ENCODE measurements at places on chromosomes 7 and 10.

GRCh38 chr7:2082139-2082998 lies 150.4 kb downstream of the MAD1L1 start:
- peak; percentile 48 for DNase-seq

DNA sequence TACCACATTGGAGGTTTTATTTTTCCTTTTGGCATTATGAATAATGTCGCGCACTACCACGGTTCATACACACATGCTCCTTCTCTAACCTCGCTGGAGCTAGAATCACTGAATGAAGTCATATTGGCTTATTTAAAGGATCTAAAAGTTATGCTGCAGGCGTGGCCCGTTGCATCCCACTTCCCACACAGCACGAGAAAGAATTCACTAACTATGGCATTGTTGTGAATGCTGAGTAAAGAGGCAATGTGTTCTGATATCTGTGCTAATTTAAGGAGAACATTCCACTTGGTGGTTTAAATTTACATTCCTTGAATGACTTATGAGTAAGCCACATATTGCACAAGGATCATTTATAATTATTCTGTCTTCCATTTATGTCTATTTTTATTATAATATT lies 20.7 kb downstream of the TCERG1L start:
- DNase-seq = no peak

DNA sequence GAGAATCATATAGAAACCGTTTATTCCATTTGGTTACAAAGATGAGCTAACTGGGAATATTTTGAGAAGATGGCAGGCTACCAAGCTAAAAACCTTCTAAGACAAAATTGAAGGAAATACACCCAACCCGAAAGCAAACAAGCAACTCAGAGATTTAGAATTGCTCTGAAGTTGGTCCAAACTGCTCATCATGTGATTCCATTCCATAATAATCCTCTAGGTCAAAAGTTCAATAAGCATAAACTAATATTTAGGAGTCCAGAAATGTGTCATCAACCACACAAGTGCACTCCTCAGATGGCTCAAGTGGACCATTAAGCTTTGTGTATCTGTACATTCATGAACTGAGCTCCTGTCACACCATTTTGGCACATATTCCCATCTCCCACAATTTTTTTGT lies 28.7 kb downstream of the DGKI start:
- peak; percentile 10 for DNase-seq

GRCh38 chr7:79608005-79608404 lies 154.5 kb upstream of the MAGI2 start:
- no peak for DNase-seq

- no peak for DNase-seq
These were observed 26.4 kb downstream of the BBS9 start for GRCh38 chr7:33155811-33156210.

DNA sequence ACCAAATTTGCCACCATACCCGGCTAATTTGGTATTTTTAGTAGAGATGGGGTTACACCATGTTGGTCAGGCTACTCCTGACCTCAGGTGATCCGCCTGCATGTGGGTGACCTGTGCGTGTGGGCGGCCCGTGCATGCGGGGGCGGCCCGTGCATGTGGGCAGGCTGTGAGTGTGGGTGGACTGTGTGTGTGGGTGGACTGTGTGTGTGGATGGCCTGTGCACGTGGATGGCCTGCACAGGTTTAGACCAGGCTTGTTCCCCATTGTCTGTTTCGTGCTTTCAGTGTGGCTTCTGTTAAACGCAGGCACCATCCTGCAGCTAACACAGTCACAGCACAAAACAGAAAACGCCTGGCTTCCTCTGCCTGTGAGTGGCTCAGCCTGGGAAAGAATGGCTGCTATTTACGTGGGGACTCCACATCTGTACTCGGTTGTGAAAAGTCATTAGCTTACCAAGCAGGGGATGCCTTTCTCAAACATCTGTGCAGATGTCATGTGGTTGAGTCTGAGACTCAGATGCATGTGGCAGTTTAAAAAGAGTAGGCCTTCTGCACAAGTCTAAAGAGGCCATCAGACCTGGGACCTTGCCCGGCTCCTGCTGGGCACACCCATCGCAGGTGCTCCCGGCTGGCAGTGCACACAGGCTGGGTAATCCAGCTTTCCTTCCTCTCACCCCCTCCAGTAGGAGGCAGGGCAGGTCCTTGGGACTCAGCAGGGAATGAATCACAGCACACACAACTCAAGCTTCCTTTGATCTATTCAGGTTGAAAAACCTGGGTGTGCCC lies 91.6 kb downstream of the COBL start:
- DNase-seq = peak; percentile 43

GRCh38 chr10:51667678-51668335 lies 31.6 kb downstream of the CSTF2T start:
- DNase-seq = no peak

DNA sequence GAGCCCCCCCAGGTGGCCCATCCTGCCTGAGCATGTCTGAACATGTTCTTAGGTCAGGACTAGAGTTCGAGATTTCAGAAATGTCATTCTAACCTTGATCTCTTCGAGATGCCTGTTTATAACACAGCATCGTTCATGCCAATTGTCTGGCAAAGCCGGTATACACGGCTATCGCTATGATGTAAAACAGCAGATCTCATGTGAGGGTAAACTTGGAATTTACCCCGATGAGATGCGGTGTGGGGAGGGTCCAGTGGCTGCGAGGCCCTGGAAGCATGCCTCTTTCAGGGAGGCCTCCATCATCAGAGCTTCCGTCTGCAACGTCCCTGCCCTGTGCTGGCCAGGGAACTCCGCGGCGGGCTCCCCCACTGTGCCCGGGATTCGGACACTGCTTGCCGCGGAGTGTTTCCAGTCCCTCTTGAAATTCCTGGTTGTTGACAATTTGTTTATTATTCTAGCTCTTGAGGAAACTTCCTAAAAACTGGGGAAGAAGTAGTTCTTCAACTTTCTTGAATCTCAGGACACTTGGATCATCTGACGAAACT lies 168.6 kb upstream of the RHEB start:
- no peak for DNase-seq

- no peak for DNase-seq
These were observed 223.4 kb downstream of the BMPER start for GRCh38 chr7:34128762-34129161.

DNA sequence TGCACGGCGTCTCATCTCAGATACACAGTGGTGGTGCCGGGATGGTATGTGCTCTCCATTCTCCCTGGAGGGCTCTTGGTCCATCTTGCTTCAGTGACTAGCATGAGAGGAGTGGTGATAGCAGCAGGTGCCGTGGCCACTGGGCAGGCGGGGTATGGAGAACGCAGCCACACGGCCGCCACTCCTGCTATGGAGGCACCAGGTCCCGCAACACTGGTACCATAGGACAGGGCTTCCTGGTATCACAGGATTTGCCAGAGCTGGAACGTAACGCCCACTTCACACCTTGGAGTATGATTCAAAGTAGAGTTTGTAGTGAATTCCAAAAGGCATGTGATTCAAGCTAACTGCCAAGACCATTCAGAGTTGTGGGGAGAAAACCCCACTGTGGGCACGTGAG lies 284.1 kb downstream of the DPP6 start:
- no peak for DNase-seq

- DNase-seq = peak; percentile 46
These were observed 272.5 kb downstream of the SEMA3A start for GRCh38 chr7:83921941-83922607.

- no peak for DNase-seq
These were observed 3.6 kb upstream of the STAM start for GRCh38 chr10:17640331-17640816.

DNA sequence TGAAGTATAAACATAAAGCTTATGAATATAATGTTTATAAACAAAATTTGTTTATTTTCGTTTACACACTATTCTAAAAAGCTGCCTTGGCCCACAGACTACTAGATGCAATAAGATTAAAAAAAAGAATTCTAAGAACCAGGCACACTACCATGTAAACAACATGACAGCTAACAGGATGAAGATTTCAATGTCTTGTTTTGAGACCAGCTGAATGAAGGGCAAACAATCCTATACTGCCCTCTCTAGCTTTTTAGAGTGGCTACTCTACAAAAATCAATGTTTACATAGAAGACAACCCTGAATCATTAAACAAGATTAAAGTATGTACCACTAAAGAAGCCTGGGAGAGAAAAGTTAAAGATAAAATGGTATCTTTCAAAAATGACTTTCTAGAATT lies 38.6 kb downstream of the SLC25A40 start:
- no peak for DNase-seq

DNA sequence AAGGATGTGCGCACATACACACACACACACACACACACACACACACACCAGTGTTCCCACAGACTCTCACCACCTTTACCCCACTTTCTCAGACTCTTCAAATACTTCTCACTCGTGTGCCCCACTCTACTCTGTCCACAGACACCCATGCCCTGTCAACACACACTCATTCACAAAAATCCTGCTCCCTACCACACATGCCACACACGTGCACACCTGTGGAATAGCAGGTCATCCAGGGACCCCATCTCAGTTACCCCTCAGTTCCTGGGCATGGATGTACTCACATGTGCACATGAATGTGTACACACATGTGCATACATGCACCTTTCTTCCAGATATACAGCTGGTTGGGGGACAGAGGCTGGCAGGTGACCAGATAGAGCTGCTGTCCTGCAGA lies 142.9 kb downstream of the EMX2 start:
- DNase-seq = no peak

GRCh38 chr10:8507156-8507555 lies 452.7 kb downstream of the GATA3 start:
- no peak for DNase-seq

DNA sequence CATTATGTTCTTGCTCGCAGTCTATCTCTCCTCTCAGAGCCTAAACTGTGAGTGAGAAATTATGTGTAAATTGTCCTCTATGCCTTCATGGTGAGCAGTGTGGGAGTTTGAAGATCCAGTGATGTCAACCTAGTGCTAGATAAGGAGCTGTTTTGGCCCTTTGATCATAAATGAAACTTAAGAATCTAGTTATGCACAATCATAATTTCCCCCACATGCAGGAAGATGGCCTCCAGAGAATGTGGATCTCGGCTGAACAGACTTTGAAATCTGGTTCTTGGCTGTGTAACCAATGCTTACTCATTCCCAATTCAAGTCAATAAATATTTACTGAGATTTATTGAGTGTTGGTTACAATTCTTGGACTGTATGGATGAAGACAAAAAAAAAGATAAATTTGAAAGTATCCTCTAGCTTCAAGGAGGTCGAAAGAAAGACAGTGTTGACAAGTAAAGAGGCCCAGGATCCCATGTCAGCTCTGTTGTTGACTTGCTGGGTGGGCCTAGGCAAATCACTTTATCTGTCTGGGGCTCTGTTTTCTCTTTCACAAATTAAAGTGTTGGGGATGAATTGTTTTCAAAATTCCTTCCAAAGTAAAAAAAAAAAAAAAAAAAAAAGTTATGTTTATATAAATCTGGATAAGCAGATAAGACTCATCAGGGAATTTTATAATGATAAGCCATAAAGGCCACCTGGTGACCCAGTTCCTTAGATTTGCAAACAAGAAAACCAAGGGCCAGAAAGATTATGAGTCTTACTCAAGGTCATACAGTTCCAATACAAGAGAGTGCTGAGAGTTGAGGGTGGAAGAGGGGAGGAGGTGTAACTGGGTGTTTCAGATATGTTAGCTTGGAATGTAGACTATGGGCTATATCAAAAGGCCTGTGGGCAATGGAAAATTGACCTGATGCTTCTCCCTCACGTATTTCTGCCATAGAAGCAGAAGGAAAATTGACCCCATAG lies 969.9 kb downstream of the KCNMA1 start:
- DNase-seq = no peak

DNA sequence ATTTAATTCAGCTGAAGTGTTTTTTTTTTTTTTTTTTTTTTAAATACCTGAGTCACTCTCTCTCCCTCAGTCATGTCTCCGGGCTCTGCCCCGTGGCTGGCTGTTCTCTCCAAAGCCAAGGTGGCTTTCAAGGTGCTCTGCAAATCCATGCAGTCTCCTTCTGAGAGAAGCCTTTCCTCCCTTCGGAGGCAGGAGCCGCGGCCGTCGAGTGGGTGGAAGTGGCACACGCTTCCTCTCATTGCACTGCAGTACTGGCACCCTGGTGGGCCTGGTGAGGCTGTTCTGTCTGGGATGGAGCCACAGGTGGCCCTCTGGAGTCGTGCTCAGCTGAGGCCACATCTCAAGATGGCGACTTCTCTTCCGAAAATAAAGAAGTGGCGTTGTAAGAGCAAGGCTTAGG lies 221.8 kb downstream of the GLRX3 start:
- no peak for DNase-seq

DNA sequence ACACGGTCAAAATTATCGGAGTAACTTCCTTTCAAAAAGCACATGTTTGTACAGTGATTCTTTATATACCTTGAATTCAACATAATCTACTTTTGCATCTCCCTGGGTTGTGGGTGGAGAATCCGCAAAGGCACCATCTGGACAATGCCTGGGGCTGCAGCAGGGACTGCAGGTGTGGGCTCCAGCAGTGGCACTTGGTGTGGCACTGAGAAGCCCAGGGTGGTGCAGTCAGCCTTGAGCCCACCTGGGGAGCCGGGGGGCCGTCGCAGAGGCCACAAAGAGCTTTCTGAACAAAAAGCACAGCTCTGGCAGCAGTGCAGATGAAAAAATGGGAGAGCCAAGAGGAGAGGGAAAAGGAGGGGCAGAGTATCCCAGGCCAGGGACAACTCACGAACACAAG lies 22.2 kb downstream of the PARD3 start:
- DNase-seq = no peak

DNA sequence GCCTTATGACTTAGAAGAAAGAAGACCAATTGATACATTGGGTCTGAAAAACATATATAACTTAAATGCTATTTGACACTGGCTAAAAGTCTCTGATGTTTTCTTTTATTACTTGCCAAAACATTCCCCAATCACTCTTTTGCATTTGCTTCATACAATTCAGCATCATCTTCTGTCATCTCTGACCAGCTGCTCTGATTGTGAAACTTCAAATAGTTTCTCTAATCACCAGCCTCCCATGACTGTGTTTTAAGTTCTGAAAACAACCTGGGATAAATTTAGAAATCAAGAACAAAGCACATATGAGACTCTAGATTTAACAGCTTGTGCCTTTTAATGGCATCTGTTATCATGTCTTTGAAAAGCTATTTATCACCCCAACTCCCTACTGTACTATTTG lies 208.4 kb upstream of the KCND2 start:
- DNase-seq = no peak

DNA sequence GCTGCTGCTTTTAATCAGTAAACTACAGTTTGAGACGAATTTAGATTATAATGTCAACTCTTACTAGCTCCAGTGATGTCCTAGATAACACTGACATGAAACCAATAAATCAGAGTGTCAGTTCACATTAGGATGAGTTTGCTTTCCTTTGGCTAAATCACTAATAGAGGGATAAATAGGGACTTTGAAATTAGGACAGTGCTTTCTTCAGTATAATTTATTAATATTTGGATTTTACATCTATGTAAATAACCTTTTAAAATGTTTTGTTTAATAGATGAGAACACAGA lies 55.6 kb downstream of the C1GALT1 start:
- DNase-seq = no peak

DNA sequence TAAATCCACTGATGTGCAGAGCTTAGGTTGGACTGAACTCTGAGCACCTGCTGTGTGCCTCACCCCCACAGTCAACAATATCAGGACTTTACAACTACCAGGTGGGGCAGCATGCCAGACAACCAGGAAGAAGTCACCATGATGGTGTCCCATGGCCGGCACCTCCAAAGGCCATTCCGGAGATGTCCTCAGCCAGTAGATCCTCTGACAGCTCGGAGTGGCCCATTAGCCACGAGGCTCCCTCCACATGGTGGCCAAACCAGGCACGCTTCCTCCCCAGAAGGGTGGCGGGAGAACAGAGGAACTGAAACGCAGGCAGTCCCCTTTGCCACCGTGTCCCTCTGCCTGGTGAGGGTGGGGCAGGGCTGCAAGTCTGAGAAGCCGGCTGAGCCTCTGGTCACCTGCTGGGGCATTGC lies 390.0 kb downstream of the TNS3 start:
- DNase-seq = no peak

Measured in NCI-H1092 treated with DMSO at 0.1 percent for 48 hours (cell line).